ENCODE measurements at places on chromosomes 16 and 17.

GRCh38 chr16:82864332-82865040 is 237.7 kb downstream of the CDH13 start:
- no peak for DNase-seq

GRCh38 chr16:52816993-52817392 is 235.7 kb downstream of the CHD9NB start:
- no peak for DNase-seq

DNA sequence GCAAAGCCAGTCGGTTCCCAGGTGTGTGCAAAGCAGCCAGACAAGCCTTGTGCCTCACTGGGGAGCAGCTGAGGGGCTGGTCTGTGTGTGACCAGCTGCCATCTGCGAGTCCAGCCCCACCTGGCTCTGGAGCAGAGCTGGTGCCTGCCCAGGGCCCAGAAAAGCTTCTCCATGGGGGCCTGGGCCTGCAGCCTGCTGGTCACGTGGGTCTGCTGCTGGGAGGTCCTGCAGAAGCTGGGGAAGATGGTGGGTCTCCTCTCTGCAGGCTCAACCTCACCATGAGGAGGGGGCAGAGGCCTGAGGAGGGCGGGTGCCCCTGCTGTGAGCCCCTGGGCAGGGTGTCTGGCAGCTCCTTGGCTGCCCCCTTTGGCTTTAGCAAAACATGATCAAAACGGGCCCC is 71.9 kb downstream of the ENGASE start:
- DNase-seq = no peak

DNA sequence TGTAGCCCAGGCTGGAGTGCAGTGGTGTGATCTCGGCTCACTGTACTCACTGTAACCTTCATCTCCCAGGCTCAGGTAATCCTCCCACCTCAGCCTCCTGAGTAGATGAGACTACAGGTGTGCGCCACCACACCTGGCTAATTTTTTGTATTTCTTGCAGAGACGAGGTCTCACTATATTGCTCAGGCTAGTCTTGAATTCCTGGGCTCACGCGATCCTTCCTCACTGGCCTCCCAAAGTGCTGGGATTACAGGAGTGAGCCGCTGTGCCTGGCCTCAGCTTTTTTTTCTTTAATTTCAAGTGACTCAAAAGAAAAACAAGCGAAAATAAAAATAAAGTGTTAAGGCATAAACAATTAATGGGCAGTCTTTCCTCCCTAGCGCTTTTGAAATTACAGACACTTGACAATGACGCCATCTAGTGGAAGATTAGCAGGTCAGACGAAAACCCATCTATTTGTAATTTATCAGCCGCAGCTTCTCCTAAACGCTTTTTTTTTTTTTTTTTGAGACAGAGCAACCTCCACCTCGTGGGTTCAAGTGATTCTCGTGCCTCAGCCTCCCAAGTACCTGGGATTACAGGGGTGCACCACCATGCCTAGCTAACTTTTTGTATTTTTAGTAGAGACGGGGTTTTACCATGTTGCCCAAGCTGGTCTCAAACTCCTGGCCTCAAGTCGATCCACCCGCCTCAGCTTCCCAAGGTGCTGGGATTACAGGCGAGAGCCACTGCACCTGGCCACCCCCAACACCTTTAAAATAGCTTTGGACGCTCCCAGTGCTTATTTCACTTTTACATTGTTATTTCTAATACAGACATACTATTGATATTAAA is 28.1 kb upstream of the PECAM1 start:
- DNase-seq = no peak

- no peak for DNase-seq
Measured at GRCh38 chr17:28142305-28142704, 99.8 kb downstream of the NLK start.

GRCh38 chr17:1315409-1315808 is 35.9 kb downstream of the TRARG1 start:
- DNase-seq = no peak

- peak; percentile 16 for DNase-seq
Measured at GRCh38 chr16:28140788-28141618, 70.8 kb downstream of the XPO6 start.

GRCh38 chr17:46190763-46191162 is 2.5 kb downstream of the KANSL1 start:
- no peak for DNase-seq

DNA sequence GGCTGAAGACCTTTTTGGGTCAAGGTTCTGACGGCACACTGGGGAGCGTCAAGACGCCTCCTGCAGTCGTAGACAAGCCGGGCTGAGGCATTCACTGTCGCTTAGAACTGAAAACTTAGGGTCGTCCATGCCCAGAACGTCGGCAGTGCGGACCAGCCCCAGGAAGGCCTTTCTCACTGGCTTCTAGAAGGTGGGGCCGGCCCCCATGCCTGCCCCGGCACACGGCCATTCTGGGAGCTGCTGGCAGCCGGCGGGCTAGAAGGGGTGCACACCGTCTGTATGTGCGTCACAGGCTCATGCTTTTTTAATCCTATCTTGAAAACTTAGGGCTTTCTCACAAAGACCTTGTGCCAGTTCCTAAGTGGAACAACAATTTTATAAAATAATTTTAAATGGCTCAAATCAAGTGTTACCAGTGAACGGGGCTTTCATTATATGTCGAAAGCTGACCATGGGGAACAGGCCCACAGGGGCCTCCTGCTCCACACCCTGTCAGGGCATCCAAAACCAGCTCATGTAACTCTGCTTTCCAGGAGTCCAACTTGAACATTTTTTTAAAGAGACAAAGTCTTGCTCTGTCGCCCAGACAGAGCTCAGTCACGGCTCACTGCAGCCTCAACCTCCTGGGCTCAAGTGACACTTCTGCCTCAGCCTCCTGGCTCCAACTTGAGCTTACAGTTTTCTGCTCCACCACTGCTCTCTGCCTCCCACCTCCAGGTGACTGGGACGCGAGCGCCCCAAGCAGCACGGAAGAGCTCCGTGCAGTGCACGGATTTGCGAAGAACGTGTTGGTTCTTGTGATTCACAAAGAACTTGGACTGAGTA is 111.2 kb downstream of the ANKRD11 start:
- no peak for DNase-seq

DNA sequence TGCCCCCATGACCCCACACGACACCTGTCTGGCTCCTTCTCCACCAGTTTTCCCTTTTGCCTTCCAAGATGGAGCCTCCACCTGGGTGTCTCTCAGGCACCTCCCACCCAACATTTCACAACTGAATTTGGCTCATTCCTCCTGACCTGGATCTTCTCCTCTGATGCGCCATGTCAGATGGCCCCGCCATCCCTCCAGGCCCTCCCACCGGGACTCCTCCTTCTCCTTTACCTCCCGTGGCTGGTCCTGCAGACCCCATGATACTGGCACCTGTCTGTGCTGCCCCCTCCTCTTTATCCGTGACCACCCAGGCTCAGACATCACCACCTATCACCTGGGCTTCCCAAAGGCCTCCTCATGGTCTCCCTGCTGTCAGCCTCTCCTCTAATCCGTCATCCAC is 4.7 kb downstream of the TRPV3 start:
- no peak for DNase-seq

DNA sequence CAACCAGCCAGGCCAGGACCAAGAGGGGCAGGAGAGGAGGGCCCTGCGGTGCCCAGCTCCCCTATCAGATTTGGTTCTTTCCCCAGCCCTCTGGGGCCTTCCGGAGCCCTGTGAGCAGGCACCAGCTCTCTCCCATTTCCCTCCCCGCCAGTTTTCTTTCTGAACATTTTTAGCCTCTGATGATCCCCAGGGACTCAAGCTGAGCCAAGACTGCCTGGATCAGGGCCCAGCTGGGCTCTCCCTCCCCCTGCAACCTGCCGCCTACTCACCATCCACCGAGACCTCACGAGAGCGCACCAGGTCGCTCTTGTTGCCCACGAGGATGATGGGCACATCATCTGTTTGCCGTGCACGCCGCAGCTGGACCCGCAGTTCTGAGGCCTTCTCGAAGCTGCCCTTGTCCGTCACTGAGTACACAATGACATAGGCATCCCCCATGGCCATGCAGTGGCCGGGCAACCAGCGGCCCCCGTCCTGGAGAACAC is 2.0 kb downstream of the RRAD start:
- no peak for DNase-seq

GRCh38 chr17:45771271-45771959 is 12.7 kb upstream of the CRHR1 start:
- DNase-seq = no peak

DNA sequence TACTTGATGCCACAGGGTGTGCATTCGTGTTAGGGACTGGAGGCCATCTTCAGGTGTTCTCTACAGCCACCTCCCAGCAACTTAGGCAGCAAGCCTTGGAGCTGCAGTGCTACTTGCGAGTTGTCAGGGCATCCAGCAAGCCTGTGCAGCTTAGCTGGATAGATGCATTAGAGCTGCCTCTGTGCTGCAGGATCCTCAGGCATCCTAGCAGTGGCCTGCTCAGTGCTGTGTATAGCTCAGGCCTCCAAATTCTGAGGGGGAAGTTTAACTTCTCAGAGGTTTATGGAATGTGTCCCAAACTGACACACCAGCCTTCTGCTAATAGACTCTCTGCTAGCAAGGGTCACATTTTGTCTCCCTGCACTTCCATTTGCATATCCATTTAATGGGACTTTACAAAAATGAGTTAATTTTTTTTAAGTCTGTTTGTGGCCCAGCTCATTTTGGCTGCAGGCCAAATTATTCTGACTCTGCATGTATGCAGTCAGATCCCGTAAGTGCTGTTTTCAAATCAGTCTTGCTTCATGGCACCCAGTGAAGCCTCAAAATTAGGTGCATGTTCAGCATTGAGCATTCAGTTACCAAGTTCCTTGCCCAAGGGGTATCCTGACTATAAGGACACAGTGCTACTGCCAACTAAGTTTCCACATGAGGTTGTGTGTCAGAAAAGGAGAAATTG is 6.8 kb downstream of the GABARAPL2 start:
- no peak for DNase-seq

DNA sequence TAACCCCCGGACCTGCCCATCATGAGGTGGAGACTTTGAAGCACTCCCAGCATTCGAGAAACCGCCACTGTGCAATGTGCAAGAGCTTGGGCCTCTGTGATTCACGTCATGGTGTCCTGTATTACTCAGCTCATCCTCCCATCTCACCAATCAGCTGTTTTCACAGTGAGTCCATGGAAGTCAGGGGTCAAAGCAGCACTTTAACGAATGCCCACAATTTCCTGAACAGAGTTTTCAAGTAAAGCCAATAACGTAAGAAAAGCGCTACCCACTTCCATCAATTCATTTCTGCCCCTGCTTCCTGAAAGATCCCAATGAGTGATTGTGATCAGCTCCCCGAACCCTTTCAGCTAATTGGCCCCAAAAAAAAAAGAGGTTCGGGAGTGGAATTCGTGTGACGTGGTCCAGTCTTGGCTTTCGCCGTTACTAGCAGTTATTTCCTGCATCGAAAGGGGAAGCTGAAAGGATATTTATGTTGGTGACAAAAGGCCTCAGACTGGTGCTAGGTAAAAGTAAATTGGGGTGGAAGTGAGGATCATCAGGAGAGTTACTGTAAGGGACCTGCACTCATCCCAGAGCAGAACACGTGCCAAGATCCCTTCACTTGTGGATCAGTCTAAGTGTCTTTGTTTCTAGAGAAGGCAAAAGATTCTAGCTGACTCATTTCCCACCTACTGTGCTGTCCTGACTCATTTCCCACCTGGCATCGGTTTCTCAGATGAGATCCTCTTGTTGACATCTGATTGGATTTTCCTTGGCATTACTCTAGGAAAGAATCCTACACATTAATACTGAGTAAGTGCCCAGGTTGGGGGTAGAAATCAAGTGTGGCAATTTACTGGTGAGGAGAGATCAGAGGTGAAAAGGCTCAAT is 136.7 kb upstream of the NUDT7 start:
- DNase-seq = no peak

- no peak for DNase-seq
Measured at GRCh38 chr16:72740347-72740746, 307.6 kb downstream of the ZFHX3 start.
